ENCODE measurements at places on chromosomes 13 and 19. TPM values are rescaled to one million over a fixed set of nuclear protein-coding genes. Genes with fewer than 3 reads are reported as not detected.

- DNase-seq = peak; percentile 94
Measured at GRCh38 chr19:8367327-8368001, 3.5 kb downstream of the ANGPTL4 start.

- DNase-seq = peak; percentile 26
Measured at GRCh38 chr19:29290853-29291252, 77.9 kb upstream of the UQCRFS1 start.

DNA sequence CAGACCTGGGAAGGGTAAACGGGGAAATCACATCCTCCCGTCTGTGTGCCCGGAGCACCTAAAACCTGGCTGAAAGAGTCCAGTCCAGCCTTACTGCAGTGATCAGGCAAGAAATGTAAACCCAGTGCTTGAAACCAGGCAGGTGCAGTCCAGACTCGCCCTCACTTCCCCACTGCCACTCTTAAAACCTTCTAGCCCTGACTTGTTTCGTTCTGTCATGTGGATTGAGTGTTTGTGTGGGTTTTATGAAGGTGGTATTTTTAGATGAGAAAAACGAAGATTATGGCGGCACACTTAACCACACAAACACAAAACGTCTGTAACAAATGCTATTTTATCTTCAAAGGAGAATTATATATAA is 839 bp upstream of the CKAP2 start:
- DNase-seq = no peak

- DNase-seq = no peak
Measured at GRCh38 chr13:57665481-57665880, 33.9 kb downstream of the PCDH17 start.

DNA sequence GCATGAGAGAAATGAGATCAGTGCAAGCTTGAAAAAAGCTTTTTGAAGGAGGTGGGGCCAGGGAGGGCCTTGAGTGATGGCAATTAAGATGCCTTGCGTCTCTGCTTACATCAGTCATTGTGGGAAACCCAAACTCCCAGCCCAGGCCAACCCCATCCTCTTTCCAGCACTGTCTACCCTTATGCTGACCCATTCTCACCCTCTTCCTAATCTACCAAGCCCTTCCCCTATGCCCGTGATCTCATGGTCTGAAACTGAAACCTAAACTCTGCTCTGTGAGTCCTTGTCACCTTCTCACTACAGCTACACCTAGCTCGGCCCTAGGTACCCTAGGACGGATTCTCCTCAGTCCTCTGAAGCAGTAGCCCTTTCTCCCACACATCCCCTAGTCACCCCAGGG is 36.0 kb upstream of the SERP2 start:
- no peak for DNase-seq

GRCh38 chr19:37699057-37699456 is 20.5 kb downstream of the ZNF607 start:
- DNase-seq = no peak

DNA sequence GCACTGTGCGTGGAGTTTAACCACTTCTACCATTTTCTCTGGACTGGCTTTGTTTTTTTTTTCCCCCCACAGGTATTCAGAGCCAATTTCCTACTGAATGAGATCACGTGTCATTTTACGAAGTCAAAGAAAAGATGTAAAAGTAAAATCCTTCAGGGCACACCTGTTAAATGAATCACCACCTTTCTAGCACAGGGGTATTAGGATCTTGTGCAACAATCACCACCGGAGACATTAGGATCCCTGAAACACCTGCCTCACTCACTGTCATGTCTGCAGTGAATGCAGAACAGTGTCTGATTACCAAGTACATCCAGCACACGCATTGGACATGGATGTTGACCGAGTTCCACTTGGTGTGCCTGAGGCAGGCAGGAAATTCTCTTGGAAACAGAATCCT is 17.2 kb downstream of the BRD4 start:
- DNase-seq = no peak

GRCh38 chr13:77975358-77976042 is 56.9 kb upstream of the EDNRB start:
- no peak for DNase-seq

GRCh38 chr19:55341595-55342531 is 2.2 kb downstream of the KMT5C start:
- DNase-seq = no peak

DNA sequence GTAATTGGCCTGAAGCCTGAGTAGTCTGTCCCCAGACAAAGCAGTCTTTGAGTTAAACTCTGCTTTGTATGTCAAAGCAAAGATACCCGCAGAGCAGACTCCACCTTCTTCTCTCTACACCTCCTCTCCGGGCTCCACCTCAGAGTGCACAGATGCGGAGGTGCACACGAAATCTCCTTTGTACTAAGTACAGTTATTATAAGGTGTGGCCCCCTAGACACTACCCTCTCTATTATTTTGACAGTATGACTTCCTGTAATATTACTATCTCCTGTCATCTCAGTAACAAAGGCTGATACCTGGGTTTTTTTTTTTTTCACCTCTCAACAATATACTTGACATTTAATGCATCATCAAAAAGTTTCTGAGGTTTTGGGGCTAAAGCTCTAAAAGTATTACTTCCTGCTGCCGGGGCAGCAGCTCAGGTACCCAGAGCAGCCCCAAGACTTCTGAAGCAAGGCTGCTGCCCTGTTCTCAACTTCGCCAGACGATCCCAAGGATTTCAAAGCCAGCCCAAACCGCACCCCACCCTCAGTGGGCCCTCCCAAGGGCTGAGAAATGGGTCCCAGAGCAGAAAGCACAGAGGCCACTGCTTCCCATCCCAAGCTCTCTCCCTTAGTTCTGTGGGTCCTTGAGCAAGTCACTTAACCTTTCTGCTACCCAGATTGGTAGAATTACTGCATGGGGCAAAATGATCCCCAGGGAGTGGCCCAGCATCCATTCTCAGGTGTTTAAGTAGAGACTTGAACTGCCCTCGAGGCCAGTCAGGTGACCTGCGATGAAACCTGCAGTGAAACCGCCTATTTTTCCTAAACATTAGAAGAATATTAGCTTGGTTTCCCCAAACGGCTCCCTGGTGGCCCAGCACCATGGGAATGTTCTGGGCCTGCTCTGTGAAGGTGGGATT is 180.6 kb downstream of the FOXO1 start:
- DNase-seq = no peak

GRCh38 chr13:24995225-24995804 is 100.6 kb upstream of the PABPC3 start:
- DNase-seq = no peak

- DNase-seq = no peak
Measured at GRCh38 chr19:45640849-45641273, 1.7 kb upstream of the EML2 start.

GRCh38 chr13:43240278-43240677 is 216.9 kb downstream of the DNAJC15 start:
- no peak for DNase-seq

DNA sequence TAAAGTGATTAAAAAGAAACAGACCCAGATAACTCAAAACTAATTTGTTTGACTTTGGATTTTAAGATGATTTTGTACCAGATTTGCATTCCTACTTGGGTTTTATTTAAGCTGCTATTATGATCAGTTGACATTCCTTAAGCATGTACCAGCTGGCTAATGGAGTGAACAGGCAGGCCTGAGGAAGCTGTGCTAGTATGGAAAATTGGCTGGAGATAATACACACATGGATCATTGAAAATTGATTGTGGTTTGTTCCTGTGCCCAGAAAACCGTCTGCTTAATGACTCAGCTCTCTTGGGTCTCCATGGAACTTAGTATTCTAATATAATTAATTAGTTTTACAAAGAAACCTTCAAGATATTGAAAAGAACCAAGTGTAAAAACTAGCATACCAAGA is 22.6 kb downstream of the POLR1D start:
- no peak for DNase-seq

- DNase-seq = no peak
Measured at GRCh38 chr19:10773969-10774368, 56.1 kb downstream of the DNM2 start.

GRCh38 chr13:100156788-100157187 is 67.9 kb downstream of the PCCA start:
- no peak for DNase-seq

- no peak for DNase-seq
Measured at GRCh38 chr19:43457809-43458208, 7.6 kb downstream of the LYPD3 start.

DNA sequence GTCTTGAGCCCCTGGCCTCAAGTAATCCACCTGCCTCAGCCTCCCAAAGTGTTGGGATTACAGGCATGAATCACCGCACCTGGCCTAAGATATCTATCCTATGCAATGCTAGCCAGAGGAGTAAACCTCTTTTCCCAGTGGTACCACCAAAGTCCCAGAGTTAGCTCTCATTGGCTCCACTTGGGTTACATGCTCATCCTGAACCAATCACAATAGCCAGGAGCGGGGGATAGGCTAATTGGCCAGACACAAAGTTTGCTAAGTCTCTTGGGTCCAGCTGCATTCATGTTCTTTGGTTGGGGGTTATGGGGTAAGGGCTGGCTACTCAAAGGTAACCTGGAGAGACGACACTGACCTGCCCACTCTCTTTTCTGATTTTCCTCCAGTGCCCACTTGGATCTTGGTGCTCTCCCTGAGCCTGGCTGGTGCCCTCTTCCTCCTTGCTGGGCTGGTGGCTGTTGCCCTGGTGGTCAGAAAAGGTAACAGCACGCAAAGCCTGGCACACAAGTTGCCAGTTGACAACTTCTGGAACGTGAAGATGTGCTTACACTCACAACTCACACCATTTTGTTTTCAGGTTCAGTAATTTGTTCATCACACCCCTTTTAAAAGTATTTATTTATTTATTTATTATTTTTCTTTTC is 7.8 kb downstream of the C19orf38 start:
- no peak for DNase-seq

DNA sequence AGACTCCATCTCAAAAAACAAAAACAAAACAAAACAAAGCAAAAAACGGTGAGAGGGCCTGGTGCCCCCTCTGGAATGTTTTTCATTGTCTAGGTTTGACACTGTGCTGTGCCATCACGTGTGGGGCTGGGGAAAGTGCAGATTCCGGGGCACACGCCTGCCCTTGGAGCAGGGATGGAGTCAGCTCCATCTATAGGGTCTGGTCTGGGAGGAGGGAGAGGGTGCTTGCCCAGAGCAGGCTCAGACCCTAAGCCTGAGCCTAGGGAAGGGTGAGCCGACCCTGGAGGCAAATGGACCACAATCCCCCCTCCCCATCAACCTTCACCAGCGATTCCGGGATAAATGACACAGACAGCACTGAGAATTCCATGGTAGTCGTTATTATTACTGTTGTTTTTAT is 10.9 kb upstream of the ZBTB32 start:
- DNase-seq = no peak

GRCh38 chr13:75689686-75690085 is 53.6 kb downstream of the LMO7 start:
- DNase-seq = no peak

DNA sequence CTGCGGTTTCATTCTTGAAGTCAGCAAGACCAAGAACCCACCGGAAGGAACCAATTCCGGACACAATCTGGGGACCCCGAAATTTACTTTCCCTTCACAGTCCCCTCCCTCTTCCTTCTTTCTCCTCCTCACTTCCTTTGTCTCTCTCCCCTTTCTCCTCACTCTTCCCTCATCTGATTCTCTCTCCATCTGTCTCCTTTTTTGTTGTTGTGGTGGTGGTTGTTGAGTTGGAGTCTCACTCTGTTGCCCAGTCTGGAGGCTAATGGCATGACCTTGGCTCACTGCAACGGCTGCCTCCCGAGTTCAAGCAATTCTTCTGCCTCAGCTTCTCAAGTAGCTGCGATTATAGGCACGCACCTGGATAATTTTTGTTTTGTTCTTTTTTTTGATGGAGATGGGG is 32.7 kb upstream of the OR1M1 start:
- no peak for DNase-seq

DNA sequence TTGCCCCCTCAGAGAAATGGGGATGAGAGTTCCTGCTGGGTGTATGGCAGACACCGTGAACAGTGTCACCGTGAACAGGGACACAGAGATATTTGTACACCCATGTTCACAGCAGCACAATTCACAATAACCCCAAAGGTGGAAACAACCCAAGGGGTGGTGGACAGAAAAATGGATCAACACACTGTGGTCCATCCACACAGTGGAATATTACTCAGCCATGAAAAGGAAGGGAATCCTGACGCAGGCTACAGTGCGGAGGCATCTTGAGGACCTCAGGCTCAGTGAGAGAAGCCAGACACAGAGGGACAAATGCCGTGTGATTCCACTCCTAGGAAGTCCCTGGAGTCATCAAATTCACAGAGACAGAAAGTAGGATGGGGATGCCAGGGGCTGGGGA is 7.6 kb upstream of the CELF5 start:
- no peak for DNase-seq

DNA sequence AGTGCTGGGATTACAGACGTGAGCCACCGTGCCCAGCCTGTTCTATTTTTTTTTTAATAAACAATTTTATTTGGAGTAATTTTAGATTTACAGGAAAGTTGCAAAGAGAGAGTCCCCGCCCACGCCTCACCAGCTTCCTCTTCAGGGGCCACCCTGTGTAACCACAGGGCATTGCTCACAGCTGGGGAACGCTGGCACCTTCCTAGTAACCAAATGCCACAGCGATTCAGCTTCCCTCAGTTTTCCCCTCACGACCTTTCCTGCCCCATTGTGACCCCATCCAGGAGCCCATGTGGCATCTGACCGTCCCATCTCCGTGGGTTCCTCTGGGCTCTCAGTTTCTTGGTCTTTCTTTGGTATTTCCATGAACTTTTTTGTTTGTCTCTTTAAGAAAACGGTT is 83.9 kb downstream of the GNG7 start:
- DNase-seq = no peak

GRCh38 chr13:110430391-110431336 is 123.6 kb downstream of the COL4A2 start:
- no peak for DNase-seq

DNA sequence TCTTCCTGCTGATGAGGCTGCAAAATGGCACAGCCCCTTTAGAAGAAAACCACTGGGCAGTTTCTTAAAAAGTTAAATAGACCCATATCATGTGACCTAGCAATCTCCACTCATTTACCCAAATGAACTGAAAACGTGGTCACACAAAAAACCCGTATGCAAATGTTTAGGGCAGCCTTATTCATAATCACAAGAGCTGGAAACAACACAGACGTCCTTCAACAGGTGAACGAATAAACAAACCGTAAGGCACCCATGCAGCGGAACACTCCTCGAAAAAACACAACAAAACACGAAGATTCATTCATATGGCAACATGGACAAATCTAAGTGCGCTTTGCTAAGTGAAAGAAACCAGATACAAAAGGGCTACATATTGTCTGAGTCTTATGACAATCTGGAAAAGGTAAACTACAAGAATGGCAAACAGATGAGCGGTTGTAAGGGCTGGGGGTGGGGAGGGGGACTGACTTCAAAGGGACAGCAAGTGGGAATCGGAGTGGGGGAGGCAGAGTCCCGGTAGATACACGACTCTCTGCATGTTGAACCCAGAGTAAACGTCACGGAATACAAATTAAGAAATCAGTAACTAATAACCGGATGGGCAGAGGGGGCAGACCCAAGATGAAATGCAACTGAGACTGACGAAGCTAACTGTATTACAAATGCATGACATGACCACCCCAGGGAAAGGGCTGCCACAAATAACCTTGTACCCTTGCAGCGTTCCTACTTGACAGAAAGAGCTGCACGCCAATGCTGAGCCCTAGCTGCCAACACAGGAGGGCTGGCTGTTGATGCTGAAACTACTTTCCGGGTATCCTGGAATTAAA is 33.4 kb downstream of the MLLT1 start:
- no peak for DNase-seq

The EHD2 gene
- 327 TPM for total RNA-seq

The ZNF610 gene
- 1.1 TPM for total RNA-seq

The LILRB4 gene
- total RNA-seq = 14.2 TPM

The MBD3L3 gene
- total RNA-seq = not detected

The VSTM1 gene
- not detected for total RNA-seq

The ZNF534 gene
- not detected for total RNA-seq

The PLIN4 gene
- total RNA-seq = 2,078 TPM
